ENCODE measurements at places on chromosomes 5 and 9.

GRCh38 chr9:112489039-112489546, 2.5 kb downstream of the KIAA1958 start:
- DNase-seq: peak; percentile 12

GRCh38 chr9:120348951-120349429, 231.0 kb downstream of the CDK5RAP2 start:
- DNase-seq: peak; percentile 45

DNA sequence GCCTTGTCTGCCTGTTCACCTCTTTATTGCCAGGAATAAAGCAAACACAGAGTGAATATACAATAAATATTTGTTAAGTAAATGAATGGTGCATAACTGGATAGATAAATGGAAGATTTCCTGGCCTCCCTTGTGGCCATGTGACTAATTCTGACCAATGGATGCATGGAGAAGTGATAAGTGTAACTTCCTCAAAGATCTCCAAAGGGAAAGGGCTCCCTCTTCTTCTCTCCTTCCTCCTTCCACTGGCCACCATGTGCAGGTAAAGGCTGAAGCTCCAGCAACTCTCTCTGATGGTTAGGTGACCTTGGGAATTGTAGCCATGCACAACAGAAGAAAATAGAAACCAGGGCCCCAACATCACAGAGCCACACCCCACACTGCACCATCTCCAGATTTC, 174.4 kb downstream of the EBF1 start:
- DNase-seq: no peak

- DNase-seq: no peak
These were observed 47.7 kb downstream of the CERT1 start for GRCh38 chr5:75463726-75464125.

DNA sequence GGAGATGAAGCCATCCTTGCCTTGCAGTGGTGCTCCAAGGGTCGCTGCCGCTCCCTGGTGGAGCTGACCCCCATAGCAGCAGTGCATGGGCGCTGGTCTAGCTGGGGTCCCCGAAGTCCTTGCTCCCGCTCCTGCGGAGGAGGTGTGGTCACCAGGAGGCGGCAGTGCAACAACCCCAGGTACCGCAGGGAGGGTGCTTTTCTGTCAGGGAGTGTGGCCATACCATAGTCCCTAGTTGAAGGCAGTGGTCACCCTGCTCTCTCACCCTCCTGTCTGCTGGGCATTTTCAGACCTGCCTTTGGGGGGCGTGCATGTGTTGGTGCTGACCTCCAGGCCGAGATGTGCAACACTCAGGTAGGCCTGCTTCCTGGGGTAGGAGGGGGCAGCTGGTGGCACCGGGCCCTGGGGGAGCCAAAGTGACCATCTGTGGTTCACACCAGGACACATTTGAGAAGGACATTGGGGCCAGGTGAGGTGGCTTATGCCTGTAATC, 11.2 kb downstream of the ADAMTS13 start:
- DNase-seq: no peak

DNA sequence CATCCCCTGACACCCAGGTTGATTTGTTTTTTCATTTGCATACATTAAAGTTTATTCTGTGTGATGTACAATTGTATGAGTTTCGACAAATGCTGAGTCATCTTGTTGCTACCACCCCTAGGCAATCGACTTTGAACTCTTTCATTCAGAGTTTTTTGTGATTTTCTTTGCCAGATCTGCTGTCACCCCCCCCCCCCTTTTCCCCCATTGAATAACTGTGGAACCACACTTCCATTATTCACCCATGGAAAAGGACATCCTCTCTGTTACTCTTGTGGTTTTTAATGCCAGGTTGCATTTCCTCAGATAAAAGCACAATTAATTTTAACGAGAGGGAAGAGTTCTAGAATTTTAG, 13.7 kb upstream of the FAM120AOS start:
- DNase-seq: no peak

DNA sequence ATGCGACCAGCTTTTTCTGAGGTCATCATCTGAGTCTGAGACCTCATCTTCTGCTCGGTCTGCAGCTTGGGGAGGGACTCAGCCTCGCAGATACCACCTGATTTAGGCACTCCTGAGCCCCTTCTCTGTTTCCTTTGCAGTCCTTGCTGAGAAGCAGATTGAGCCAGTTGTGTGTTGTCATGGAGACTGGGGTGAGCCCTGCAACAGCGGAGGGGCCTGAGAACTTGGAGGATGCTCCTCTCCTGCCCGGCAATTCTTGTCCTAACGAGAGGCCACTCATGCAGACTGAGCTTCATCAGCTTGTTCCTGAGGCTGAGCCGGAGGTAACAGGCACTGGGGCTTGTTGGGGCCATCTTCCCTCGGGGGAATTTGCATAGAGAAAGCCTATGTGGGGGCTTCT, 19.2 kb downstream of the TEX53 start:
- no peak for DNase-seq

DNA sequence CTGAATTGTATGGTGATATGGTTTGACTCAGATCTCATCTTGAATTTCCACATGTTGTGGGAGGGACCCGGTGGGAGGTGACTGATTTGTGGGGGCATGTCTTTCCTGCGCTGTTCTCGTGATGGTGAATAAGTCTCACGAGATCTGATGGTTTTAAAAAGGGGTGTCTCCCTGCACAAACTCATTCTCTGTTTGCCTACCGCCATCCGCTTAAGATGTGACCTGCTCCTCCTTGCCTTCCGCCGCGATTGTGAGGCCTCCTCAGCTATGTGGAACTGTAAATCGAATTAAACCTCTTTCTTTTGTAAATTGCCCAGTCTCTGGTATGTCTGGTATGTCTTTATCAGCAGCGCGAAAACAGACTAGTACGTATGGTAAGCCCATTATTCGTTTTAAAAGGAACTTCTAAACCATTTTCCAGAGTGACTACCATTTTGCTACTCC, 48.7 kb downstream of the SLC36A1 start:
- DNase-seq: peak; percentile 76

DNA sequence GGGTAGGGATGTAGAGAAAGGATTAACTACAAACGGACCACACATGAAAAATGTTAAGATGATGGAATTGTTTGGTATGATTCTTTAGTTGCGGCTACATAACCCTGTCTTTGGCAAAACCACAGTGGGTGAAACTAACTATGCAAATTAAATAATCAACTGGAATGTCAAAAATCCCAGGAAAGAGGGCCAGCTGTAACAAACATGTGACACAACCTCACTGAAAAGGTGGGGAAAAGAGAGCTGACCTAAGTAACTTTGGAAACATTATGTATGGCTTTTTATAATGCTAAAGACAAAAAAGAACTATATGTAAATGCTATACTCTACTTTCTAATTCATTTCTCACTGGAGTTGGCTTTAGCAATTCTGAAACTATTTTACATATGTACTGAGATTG, 252.0 kb downstream of the MRPS30 start:
- DNase-seq: no peak

GRCh38 chr9:130672933-130673615, 8.7 kb downstream of the PRDM12 start:
- no peak for DNase-seq

- DNase-seq: no peak
These were observed 22.5 kb downstream of the PDCD1LG2 start for GRCh38 chr9:5532790-5533189.

DNA sequence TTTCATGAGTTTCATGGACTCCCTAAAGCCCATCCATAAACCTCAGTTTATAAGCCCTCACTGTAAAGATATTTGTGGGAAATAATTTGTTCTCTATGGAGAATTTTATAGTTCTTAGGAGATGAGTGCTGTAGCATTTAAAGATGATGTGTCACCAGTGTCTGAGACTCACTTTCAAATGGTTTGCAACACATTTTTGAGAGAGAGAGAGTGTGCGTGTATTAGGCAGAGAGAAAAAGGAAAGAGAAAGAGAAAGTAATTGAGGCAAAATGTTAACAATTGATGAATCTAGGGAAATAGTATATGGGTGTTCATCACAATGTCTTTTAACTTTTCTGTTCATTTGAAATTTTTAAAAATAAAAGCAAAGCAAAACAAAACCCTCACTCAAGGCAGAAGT, 479.0 kb downstream of the ZSWIM6 start:
- no peak for DNase-seq

- no peak for DNase-seq
These were observed 221.3 kb upstream of the DAPK1 start for GRCh38 chr9:87276327-87276841.

DNA sequence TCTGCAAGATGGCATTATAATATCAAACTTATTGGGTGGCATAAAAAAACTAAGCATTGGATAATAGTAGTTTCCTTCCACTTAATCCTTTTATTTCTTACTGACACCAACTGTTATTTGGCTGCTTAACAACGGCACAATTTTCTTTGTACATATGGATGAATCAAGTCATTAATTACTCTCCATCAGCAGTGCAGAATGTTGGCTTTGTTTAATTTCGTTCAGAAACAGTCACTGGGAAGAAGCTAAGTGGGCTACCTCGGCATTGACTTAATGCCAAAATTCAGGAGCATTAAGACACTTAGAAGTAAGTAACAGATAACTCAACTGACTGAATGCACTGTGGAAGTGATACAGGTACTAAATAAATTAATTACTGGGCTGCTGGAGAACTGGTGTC, 460.4 kb downstream of the CTNND2 start:
- no peak for DNase-seq

- DNase-seq: no peak
These were observed 6.7 kb upstream of the LCN2 start for GRCh38 chr9:128142596-128142995.

- no peak for DNase-seq
These were observed 149.8 kb upstream of the TNC start for GRCh38 chr9:115267790-115268189.

GRCh38 chr9:133335924-133336811, at the start of gene SURF6:
TSS of gene SURF6 (minus strand) at chr9:133336188. CDS start at chr9:133336132, 56 bp downstream.
- peak; percentile 94 for DNase-seq

GRCh38 chr5:118592229-118593002, 395.9 kb downstream of the DTWD2 start:
- no peak for DNase-seq

DNA sequence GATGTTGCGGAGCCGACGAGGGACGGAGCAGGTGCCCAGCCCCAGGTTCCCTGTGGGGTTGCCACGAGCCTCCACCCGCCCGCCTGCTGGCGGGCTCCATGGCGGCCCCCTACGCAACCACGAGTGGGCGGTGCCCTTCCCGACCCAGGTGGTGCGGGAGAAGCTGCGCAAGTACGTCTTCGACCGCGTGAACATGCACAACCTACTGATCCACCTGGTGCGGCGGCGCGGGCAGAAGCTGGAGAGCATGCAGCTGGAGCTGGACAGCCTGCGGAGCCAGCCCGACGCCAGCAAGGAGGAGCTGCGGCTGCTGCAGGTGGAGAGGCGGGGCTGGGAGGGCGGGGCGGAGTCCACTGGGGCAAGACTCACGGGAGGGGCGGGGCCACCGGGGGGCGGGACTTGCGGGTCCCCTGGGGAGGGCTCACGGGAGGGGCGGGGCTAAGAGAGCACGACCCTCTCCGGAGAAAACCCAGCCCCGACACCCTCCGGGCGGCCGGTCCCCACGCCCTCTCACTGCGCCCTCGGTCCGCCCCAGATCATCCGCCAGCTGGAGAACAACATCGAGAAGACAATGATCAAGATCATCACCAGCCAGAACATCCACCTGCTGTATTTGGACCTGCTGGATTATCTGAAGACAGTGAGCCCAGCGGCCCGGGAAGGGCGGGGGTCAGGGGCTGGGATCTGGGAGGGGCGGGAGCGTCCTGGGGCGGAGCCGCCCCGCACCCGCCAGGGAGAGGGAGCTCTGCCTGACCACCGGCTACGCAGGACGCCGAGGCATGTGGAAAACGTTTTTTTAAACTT, 3.9 kb downstream of the CCDC183 start:
- peak; percentile 94 for DNase-seq

DNA sequence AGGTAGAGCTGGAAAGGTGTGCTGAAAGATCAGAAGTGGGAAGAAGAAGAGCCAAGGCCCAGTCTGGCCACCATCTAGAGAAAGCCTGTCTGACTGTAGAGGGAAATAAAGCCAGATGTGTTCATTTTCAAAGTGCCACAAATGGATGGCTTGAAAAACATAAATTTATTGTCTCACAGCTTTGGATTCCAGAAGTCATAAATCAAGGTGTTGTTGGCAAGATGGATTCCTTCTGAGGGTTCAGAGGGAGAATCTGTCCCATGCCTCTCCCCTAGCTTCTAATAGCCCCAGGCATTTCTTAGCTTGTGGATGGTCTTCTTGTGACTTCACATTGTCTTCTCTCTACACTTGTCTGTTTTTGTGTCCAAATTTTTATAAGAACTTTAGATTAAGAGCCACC, 6.2 kb upstream of the PRELID2 start:
- no peak for DNase-seq

DNA sequence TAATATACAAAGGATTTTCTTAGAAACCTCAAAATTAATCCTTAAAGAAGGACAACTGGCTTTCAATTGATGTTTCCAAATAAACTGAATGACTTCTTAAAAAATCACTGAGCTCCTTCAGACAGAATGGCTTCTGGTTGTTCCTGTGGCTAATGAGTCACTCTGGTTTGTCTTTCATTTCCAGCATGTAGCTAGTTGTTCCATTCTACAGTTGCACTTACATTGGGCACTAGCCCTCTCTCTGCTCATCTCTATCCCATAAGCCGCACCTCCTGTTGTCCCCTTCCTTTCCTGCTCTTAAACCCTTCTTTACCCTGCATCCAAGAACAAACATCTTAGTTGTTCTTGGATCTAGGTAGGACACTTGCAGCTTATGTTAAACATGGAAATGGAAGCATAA, 235.3 kb upstream of the HAPLN1 start:
- no peak for DNase-seq

- DNase-seq: no peak
These were observed 39.3 kb downstream of the RAB24 start for GRCh38 chr5:177264178-177264577.

DNA sequence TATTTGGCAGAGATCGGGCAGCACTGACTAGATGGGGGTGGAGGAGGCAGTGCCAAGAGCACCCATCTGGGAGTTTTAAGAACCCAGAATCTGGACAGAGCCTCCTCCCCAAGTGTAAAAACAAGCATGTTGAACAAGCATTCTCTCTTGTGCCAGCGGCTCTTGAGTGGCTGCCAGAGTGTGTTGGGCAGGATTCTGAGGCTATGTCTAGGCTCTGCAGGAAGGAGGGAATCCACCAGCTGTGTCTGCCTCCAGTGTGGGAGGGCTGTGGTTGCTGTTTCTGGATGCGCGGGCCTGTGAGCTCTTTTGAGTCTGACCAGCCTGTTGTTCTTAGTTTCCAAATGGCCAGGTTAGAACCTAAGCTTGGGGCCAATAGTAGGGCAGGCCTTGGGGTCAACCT, 39.8 kb downstream of the HMCN2 start:
- no peak for DNase-seq

DNA sequence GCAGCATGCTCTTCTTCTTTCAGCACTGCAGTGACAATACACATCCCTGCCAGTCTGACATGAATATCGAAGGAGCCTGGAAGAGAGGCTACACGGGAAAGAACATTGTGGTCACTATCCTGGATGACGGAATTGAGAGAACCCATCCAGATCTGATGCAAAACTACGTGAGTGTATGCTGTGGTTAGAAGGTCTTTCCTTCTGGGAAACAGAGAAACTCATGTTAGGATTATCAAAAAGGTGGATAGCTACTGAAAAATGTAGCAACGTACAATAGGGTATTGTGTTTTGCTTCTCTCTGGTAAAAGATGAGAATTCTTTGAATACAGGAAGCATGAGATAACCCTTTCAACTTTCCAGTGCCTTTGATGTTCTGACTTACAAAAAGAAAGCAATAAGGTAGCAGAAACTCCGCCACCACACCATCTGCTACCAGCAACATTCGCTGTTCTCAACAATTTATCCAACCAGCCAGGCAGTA, 133.3 kb downstream of the PCSK5 start:
- DNase-seq: no peak
